ENCODE measurements at places on chromosomes 1 and 21.

- DNase-seq, result peak; percentile 20
Observed at GRCh38 chr1:55064071-55064581, 24.8 kb downstream of the PCSK9 start.

DNA sequence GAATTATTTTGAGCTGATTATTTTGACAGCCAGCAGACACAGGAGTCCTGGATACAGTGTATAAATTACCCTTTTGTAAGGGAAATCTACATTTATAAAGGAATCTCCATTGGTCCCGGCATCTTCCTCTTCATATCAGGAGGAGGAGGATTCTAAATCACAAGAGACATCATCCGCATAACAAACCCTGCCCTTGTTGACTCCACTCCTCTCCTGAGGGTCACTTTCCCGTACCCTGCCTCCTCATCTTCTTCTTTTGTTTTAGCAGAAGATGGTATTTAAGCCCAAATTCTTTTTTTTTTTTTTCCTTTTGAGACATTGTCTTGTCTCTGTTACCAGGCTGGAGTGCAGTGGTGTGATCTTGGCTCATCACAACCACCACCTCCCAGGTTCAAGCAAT, 14.6 kb upstream of the PKNOX1 start:
- no peak for DNase-seq

DNA sequence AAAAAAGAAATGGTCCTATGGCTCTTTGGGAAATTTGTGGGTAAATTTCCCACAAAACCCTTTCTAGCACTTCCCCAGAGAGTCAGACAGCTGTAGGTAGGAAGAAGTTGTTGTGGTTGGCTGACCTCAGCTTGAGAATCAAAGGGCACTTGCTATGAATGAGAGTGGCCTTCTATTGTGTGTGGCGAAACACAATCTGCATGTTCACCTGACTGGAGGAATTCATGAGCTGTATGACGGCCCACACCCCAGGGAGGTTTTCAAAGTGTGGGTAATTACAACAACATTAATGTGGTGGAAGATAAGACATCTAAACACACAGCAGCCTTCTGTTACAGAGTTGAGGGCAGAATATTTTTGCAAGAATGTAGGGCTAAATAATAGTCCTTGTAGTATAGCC, 38.8 kb downstream of the NGF start:
- no peak for DNase-seq

- DNase-seq, result no peak
Observed at GRCh38 chr1:35085421-35085820, 6.2 kb downstream of the ZMYM1 start.

DNA sequence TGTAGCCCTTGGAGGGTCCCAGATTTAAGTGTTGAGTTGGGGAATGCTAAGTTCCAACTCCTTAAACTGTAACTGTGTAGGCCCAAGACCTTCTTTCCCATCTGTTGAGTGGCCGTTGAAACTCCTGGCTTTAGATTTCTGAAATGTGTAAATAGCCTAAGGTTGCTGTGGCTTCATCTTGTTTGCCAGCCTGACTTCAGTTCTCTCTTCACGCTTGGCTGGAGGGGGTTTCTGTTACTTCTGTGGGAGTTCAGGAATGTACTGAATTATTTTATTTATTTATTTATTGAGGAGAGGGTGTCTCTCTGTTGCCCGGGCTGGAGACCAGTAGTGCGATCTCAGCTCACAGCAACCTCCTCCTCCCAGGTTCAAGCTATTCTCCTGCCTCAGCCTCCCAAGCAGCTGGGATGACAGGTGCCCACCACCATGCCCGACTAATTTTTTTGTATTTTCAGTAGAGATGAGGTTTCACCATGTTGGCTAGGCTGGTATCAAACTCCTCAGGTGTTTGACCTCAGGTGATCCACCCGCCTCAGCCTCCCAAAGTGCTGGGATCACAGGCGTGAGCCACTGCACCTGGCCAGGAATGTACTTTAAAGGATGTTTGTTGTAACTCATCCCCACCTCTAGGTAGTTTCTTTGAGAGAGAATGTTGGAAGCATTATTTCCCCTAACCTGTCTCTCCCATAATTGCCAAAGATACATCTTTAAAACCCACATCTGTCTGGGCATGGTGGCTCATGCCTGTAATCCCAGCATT, 5.9 kb downstream of the TTC39A start:
- DNase-seq, result no peak

GRCh38 chr1:78348496-78349284, 142.1 kb upstream of the PTGFR start:
- no peak for DNase-seq

All from activated CD4-positive, alpha-beta memory T cell treated with anti-CD3 and anti-CD28 coated beads for 36 hours (primary cell).